Kidney (tissue), 22 donors: ENCODE measurements at places on chromosomes 11 and 22.

DNA sequence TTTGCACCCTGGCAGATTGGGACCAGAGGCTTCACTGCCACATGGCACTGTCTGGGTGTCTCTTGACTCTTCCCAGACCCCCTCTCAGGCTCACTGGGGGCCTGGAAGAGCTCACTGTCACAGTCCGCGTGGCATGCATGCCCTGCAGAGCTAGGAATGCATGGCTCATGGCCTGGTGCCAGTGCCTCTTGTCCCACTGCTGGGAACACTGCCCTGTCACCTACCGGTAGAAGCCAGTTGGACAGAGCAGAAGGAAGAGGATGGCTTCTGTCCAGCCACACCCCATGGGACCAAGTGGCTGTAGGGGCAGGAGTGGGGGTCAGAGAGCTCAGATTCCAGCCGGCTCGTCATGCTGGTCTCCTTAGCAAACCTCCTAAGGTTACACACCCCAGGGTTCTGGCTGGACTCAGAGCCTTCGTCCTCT is 29.7 kb downstream of the MB start:
- DNase-seq = peak; percentile 76

DNA sequence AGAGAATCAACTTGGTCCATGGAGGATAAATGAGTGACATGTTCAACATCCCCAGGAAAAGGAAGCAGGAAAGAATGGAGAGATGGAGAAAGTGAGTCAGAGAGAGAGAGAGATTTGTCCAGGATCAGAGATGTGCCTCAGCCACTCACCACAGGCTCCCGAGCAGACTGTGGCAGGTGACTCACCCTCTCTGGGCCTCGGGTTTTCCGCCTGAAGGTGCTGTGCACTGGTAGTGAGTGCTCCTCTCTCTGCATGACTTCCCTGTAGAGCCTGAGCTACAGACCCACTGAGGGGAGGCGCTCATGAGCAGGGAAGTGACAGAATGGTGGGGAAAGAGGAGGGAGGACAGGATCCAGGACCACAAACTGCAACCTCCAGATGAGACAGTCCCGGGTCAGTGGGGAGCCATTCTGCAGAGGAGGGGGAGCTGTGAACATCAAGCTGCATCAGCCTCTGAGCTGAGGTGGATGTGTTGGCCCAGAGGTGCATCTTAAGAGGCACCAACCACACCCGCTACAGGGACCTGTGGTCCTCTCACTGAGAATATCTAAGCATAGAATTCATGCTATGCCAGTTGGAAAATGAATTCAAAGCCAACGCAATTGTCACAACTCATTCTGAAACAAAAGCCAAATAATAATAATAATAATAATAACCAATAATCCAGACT is 433.4 kb downstream of the BRD1 start:
- no peak for DNase-seq

- DNase-seq = no peak
Measured at GRCh38 chr22:37240240-37240940, 3.7 kb downstream of the RAC2 start.

GRCh38 chr22:38699784-38700183 is 959 bp downstream of the JOSD1 start:
- no peak for DNase-seq

DNA sequence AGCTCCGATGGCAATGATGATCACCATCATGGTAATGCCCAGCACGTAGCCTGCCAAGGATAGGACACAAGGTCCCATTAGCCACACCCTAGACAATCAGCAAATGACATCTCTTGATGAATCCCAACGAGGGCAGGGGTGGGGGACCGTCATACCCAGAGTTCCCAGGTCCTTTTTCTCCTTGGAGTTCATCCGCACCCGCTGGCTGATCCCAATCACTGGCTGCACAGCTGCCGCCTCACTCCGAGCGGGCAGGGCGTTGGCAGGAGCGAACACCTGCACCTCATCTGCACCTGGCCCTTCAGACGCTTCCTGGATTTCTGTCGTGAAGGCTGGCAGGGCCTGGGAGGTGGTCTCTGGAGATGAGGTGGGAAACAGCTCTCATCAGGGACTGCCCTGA is 2.9 kb downstream of the PIK3IP1 start:
- no peak for DNase-seq

DNA sequence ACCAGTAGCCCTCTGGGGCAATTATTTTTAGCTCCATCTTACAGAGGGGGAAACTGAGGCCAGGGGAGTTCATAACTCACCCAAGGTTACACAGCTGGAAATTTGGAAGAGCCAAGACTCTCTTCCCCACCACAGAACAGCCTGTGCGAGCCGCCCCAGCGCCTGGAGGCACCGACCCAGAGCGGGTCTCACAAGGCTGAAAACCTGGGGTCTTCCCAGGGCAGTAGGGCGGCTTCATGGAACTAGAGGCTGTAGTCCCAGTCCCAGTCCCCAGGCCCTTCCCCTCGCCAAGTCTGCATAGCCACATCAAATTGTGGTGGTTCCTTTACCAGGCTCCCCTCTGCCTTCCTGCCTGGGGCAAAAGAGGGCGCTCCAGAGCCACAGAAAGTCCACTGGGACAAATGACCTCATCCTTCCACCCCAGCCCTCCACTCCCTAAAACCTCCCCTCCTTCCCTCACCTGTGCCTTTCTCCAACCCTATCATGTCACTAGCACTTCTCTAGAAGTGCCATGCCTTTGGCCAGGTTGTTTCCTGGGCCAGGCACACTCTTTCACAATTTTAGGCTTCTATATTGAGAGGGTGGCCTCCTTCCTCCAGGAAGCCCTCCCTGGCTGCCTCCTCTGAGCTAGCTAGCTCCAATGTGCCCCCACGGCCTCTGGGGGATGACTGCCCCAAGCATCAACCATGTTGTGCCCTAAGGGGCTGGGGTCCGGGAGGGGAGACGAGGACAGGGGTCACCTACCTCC is 15.2 kb upstream of the CDC42EP1 start:
- peak; percentile 74 for DNase-seq

- DNase-seq = no peak
Measured at GRCh38 chr11:73272680-73273038, 521 bp downstream of the P2RY6 start.

DNA sequence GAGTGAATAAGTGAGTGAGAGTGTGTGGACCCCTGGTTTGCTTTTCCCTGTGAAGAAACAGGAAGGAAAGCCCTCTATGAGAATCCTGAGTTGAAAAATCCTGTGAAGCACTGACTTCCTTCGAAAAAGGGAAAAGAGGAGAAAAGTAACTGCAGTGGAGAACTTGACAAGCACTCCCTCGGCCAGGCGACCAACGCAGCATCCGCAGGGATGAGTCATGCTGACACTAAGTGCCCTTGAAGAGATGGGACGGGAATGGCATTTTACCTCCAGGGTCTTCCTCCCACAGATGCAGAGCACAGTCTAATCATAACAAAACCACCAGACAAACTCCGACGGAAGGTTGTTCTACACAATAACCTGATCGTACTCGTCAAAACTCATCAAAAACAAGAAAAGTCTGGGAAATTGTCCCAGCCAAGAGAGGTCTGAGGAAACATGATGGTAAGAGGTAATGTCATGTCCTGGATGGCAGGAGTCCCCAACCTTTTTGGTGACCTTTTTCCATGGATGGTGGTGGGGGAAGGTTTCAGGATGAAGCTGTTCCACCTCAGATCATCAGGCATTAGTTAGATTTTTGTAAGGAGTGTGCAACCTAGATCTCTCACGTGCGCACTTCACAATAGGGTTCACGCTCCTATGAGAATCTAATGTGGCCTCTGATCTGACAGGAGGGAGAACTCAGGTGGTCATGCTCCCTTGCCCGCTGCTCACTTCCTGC is 132.2 kb upstream of the B3GAT1 start:
- DNase-seq = no peak

GRCh38 chr11:18720091-18720807 is 5.7 kb downstream of the IGSF22 start:
- DNase-seq = peak; percentile 61

- DNase-seq = no peak
Measured at GRCh38 chr11:70888061-70888460, 364.3 kb downstream of the SHANK2 start.

DNA sequence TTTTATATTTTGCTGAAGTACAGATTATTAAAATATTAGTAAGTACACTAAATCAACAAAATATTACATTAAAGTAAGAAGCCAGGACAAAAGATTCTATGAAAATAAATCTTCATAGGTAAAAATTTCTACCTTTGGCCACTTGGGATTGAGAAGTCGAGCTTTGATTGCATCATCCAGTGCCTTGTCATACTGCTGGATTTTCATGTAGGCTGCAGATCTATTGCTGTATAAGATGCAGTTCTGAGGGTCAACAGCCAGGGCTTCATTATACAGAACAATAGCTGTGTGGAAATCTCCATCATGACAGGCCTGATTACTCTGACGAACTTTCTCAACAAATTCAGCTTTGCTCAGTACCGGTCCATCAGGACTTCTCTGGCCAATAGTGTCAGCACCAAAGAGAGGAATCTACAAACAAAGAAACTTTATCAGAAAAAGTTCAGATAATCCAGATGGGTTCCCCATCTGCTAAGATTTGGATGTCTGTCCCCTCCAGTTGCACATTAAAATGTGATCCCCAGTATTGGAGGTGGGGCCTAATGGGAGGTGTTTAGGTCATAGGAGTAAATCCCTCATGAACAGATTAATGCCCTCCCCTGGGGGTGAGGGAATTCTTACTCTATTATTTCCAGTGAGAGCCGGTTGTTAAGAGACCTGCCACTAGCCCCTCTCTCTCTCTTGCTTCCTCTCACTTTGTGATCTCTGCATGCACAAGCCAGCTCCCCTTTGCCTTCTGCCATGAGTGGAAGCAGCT is 50.0 kb downstream of the TTC28 start:
- DNase-seq = no peak

DNA sequence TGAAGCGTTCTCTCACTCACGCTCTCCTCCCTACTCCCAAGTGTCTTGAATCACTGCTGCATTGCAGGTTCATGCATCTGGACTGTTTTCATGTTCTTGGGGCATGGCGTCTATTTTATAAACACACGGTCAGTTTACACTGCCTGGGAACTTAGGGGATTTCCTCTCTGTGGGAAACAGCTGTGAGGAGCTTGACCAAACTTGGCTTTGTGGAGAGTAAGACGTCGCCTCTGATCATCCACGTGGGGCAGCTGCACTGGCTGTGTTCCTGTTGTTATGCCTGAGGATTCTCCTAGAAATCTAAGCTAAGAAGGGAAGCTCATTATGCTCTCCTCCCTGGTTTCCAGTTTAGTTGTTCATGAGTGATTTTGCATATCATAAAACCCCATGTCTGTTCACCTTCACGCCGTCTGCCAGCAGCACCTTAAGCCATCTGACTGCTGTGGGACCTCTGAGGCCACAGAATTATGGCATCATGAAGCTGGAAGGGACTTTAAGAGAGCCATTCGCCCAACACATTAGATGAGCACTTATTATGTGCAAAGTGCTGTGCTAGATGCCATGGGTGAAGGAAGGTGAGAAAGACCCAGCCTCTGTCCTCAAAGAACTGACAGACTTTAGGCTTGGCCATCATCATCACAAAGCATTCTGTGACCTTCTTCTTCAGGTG is 38.8 kb upstream of the POU2AF1 start:
- peak; percentile 35 for DNase-seq

GRCh38 chr11:82718307-82718706 is 15.4 kb downstream of the FAM181B start:
- DNase-seq = no peak

GRCh38 chr11:36304351-36304750 is 8.3 kb downstream of the PRR5L start:
- DNase-seq = no peak

GRCh38 chr22:44181033-44181911 is 547 bp downstream of the PARVG start:
- DNase-seq = no peak

DNA sequence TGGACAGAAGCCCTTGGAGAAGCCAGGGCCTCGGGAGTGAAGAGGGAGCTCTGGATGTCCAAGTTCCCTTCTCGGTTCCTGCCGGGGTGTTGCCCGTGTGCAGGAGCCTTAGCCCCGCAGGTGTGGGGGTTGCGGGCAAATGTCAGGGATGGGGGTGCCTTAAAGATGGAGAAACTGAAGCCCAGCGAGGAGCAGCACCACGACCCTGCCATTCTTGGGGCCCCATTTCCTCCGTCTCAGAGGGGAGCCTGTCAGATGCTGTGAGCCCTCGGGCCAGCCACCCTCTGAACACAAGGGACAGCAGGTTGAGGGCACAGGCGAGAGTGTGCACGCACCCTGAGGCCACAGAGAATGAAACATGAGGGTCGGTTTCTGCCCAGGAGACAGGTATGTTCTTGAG is 6.3 kb downstream of the OSBPL5 start:
- DNase-seq = no peak
